ENCODE measurements at places on chromosomes 5 and 9.

DNA sequence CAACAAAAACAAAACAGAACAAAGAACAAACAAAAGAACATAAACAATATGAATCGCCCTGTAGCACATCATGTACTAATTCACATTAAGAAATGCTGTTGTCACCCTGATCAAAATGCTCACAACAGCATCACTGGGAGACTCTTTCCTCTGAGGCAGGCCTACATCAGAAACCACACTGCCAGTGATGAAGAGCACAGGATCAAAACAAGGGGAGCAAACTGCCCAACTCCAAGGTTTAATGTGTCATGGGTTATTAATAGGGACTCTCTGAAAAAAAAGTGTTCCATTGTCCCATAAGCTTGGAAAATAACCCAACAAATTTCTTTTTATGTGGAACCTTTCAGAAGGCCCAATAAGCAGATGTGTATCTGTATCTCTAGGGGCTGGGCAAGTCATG, 74.2 kb downstream of the PTPN3 start:
- no peak for DNase-seq

DNA sequence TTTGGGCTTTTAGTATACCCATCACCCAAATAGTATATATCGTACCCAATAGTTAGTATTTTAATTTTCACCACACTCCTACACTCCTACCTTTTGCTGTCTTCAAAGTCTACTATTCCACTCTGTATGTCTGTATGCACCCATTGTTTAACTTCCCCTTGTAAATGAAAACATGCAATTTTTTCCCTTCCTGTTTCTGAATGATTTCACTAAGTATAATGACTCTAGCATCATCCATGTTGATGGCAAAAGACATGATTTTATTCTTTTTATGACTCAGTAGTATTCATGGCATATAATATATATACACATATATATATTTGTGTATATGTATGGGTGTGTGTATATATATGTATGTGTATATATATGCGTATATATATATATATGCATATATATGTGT, 63.1 kb upstream of the FAM174A start:
- no peak for DNase-seq

GRCh38 chr9:82682431-82682830, 380.5 kb downstream of the RASEF start:
- no peak for DNase-seq

DNA sequence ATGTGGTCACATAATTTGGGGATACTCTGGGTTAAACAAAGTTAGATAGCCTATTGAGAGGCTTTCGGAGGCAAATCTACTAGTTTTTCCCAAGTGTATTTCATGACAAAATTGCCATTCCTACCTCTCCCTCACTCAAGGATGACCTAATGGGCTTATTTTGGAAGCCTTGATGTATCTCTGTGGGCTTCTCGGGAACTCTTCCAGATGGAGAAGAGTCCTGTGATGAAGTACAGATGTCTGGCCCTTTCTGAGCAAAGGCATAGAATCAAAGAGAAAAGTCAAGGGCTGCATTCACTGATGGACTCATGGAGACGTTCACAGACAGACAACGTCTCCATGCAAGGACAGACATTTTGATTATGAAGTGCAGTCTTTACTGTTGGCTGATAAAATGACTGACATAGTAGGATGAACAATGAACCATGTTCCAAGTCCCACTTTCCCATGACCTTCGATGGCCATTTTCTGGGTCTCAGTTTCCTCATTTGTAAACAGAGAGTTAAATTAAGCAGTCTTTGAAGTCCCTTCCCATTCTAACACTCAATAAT, 347.2 kb upstream of the CD180 start:
- no peak for DNase-seq

- DNase-seq, result no peak
Measured at GRCh38 chr9:130627896-130628792, 36.2 kb upstream of the PRDM12 start.

DNA sequence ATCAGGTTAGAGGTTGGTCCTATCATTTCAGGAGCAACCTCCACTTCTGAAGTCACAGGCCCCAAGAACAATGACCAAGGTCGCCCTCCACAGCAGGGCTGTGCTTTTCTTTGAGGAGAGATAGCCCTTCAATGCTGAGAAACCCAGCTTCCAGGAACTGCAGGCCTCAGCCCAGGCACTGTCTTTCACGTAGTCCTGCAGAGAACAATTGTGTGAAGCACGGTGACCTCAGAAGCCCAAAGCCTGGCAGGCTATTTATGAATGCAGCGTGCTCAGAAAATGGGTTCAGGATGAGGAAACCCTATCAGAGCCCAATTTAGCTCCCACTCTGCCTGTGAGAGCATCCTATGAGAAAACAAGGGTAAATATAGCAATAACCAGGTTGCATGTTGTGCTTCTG, 388.3 kb downstream of the PLK2 start:
- DNase-seq, result no peak

DNA sequence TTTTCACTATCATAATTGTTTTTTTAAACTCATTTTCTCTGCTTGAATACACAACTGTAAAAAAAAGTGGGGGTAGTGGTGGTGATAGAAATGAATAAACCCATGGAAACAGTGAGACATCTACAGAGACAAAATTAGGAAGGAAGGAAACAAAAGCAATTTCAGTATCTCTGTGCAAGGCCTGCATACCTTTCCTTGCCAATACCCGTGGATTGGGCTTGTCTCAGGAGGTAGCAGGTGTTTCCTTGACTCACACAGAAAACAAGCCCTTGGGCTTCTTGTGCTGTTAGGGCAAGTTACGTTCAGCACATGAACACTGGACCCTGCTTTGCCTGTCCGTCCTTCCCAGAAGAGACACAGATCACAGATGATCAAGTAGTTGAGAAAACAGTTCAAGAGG, 372.2 kb downstream of the ZSWIM6 start:
- DNase-seq, result no peak

DNA sequence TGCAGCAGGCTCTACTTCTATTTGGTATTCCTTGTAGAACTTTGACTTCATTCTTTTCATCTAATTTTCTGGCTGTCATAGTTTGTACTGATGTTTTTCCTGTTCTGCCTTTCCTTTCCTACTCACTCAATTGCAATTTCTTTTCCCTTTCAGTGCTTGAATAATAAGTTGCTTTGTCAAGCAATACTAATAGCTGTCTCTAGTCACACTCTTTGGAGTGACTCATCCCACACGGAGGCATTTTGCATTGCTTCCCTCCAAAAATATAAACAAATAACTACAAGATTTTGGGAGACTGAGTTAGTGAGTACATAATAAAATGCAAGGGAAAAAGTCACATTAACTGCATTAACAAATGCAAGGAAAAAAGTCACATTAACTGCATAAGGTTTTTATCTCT, 465.9 kb downstream of the CDH9 start:
- DNase-seq, result no peak

Data from BE2C (cell line).